ENCODE measurements at places on chromosomes 2 and 18.

DNA sequence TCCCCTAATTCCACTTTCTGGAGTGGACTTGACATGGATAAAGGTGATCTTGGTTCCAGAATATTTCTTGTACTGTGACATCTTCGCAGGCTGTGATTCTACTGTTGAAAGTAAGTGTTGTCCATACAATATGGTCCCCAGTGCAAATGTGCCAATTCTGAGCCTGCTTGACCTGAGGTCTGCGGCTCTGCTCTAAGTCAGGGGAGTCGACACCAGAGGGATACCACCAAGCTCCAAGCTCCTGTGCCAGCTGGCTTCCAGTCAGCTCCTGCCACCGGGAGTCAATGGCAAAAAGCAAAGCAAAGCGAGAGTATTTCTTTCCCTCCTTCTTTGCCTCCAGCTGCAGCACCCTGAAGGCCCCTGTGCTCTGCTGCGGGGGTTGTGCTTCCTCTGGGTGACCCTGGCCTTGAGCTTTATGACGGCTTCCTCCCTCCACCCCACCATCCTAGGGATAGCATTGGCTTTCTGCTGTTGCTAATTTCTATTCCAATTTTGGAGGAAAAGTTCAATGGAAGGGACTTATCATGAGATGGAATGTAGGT is 50.4 kb downstream of the SLC35F5 start:
- no peak for DNase-seq

DNA sequence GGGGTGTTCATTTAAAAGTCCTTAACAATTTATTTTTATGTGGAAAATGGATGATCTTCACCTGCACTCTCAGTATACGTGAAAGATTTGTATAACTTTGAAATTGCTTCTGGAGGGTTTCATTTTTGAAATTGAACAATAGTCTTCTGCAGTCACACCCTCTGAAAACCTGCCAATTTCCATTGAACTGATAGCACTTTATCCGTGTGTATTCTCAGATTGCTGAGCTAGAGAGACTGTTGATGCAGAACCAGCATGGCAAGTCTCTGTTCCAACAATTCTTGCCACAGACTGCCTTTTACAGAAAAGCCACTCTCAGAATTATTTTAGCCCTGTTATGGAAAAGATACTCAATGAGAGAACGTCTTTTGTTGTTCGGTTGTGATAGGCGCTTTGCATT is 6.6 kb upstream of the GULP1 start:
- DNase-seq: no peak

DNA sequence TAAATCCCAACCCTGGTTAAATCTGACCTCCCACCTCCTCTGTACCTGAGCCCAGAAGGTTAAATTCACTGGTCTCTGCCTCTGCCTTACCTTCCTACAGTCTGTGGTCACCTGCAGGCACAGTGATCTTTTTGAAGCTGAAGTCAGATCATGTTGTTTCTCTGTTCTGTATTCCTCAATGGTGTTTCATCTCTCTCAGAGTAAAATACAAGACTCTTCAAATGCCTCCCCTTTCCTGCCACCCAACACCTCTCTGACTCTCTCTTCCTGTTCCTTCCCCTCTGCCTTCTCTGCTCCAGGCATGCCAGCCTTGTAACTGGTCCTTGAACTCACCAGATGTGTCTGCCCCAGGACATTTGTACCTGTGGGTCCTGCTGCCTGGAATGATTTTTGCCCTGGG is 219.3 kb downstream of the UXS1 start:
- DNase-seq: no peak

- DNase-seq: no peak
Observed at GRCh38 chr2:191864628-191865374, 17.9 kb upstream of the CAVIN2 start.

Data from stimulated activated CD4-positive, alpha-beta T cell treated with anti-CD3 and anti-CD28 coated beads, Interleukin-12 subunit alpha, Interleukin-12 subunit beta, amount 100 ng/mL, for 4 hours (primary cell).